ENCODE measurements at places on chromosomes 4 and X. TPM values are rescaled to one million over a fixed set of nuclear protein-coding genes. Genes with fewer than 3 reads are reported as not detected.
A peak's percentile ranks its signal among the peaks of the same experiment; 100 is the strongest.

DNA sequence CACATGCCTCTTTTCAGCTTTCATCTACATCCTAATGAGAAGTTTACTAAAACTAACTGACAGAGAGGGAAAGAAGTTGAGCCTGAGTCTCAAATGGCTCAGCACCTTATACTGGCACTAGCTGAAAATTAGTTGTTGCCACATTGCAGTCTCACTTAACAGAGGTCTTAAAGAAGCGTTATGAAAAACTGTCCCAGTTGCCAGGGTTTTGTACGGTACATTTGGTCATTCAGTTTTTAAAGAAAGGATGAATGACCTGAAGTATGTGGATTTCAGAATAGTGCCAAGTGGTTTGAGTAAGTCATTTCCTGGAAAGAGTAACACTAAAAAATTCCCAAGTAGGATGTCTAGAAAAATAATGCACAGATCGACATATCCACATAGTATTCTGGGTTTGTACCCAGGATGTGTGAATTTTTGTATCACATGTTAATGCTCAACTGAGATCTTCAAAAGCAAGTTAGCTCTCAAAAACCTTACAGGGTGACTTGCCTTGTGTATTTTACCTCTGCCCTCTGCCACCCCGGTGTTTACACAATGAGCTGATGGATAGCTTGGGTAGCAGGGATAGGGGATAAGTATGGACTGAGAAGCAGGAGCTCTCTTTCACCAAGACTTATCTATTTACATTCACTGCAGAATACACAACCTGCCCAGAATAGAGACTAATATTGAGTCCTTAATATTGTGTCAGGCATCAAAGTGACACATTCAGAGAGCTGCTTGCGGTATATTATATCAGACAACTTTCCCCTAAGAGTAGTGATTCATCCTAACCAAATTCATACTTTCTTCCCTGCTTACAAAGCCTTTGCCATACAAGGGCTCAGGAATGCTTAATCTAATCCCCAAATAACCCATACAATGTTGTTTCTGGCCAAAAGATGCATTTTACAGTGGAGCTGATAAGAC lies 1075.7 kb upstream of the PABPC4L start:
- DNase-seq = no peak

DNA sequence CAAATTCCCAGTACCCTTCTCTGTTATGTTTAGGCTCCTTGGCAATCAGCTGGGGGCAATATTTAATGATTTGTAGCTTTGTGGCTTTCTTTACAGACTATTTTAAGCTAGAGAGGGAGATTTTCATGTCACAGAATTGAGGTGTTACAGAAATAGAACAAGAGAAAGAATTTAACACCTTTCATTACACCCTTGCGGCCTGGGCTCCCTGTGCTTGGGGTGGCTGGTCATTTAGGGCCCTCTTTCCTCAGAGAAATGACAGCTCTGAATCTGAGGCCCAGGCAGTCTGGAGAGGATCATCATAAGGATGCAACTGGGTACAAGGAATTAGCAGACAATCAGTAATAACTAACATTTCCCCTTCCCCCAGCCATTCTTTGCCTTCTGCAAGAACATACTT lies 104.5 kb upstream of the INTU start:
- DNase-seq = no peak

GRCh38 chr4:33961761-33962160 lies 2282.6 kb downstream of the ARAP2 start:
- no peak for DNase-seq

Gene MMRN1
- total RNA-seq = 414 TPM

Gene ANXA10
- total RNA-seq = not detected

DNA sequence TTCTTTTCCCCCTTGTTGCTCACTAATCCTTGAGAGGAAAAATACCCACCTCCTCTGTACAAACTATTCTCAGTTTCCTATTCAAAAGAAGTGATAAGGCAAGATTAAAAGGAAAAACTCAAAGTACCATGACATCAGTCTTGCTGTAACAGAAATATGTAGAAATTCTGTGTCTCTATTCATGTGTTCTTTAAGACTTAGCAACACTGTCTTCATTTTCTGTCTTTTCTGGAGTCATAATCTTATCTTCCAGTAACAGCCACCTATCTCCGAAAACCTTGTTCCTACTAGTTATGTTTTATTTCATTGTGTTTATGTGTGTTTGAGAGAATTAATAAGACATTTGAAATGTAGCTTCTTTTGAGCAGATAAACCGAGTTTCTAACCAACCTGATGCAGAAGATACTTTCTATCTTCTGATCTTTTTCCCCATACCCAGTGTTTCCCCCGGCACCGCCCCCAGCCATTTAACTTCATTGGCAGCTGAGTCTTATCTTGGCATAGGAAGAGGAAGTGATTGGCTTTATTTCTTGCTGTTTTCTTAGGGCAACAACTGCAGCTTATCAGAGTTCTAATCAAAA lies 8.0 kb downstream of the FAM241A start:
- DNase-seq = peak; percentile 74

- no peak for DNase-seq
These were observed 798.7 kb downstream of the PCDH7 start for GRCh38 chr4:31518796-31519250.

GRCh38 chr4:173652283-173652931 lies 122.4 kb upstream of the HAND2 start:
- DNase-seq = no peak

DNA sequence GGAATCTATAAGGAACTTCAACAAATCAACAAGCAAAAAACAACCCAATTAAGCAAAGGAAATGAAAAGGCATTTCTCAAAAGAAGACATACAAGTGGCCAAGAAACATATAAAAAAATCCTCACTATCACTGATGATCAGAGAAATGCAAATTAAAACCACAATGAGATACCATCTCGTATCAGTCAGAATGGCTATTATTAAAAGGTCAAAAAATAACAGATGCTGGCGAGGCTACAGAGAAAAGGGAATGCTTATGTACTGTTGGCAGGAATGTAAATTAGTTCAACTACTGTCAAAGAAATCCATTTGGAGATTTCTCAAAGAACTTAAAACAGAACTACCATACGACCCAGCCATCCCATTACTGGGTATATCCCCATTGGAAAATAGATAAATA lies 292.4 kb upstream of the FAT1 start:
- no peak for DNase-seq

Gene NR0B1
- not detected for total RNA-seq

GRCh38 chr4:182421753-182422152 lies 178.6 kb downstream of the TENM3 start:
- DNase-seq = no peak

DNA sequence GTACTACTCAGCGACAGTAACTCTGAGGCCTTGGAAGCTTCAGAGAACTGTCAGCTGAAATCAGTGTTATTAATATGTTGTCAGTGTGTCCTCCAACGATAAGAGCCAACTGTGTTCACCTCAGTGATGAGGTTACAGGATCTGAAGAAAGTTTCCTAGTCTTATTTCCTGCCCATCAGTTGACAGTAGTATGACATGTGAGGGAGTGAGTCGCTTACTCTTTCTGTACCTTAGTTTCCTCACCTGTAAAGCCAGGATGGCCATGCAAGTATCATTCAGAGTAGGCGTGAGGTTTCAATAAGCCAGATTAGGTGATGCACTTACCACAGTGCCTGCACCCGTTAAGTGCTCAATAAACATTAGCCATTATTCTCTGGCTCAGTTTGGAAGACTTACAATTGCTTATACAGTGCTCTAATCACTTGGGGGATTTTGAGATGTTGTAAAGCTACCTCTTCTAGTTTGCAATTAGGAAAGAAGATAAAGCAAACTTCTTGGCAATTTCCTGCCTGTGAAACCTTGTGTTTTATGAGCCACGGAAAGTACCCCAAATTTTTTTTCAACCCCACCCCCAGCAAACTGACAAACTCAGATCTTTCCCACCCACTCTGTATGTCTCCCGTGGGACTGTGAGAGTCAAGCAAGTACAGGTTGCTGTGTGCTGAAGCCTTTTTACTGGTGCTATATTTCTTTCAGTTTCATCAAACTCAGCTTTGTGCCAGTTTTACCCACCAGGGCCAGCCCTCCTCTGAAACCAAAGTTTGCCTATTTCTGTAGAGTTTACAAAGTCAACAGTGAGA lies 62.2 kb downstream of the ANXA3 start:
- DNase-seq = no peak

DNA sequence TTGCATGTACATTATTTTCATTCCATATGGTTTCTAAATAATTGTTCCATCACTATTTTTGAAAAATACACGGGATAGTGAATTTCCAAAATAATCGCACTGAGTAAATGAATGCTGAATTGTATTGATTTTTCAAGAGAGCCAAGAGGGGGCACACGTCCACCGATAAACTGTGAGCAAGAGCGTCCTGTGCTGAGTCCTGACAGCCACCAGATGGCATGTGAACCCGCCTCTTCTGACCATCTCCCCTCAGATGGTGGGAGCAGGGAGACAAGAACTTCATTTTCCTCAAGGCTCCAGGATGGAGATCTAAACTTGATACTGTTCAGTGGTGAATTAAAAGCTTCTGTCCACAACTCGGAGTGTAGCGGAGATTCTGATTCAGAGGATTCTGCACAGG lies 30.6 kb upstream of the IL9R start:
- DNase-seq = no peak

- DNase-seq = peak; percentile 43
These were observed 276.1 kb downstream of the NR3C2 start for GRCh38 chr4:148166132-148166591.

Gene PRRG1
- 28.3 TPM for total RNA-seq

DNA sequence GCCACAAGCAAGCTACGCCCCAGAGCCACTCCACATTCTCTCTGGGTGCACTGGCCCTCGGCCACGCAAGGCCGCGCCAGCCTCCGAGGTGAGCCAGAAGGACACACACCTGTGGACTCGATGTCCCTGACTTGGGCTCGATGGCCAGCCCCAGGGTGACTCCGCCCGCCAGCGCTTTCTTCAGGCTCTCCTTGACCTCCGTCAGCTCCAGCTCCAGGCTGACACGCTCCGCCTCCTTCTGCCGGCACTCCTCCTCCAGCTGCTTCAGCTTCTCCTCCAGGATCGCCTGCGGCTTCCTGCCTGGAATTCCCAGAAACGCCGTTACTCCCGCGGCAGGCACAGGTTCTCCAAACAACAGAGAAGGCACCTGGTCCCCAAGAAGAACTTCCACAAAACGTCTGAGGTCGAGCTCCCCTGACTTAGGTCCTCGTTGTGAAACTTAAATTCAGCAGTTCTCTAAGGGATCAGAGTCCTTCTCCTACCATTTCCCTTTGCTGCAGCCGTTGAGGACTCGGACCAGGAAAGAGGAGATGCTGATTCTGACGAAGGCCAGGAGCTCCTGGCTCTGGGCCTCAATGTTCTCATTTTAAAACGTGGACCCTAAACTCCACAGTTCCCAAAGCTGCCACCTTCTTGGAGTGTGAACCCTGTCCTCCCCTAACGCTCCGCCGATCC lies 166.8 kb downstream of the AFAP1 start:
- DNase-seq = no peak

- no peak for DNase-seq
These were observed 1.8 kb downstream of the MAML3 start for GRCh38 chr4:140152013-140152703.

Gene SETD7
- total RNA-seq = 36.4 TPM

DNA sequence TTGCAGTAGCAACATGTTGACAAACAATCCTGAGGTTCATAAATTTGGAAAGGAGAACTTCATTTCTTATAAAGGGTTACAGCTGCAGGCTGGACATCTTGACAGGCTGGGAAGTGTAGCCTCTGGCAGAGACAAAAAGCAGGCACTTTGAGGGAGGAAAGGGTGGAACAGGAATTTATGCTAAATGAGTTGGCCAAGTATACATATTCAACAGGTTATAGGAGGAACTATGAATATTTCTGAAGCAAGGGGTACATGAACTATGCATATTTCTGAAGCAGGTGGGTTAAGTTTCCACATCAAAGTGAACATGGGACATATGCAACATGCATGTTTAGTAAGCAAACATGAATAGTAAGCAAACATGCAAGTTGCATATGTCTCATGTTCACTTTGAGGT lies 1.6 kb upstream of the ANTXR2 start:
- no peak for DNase-seq

DNA sequence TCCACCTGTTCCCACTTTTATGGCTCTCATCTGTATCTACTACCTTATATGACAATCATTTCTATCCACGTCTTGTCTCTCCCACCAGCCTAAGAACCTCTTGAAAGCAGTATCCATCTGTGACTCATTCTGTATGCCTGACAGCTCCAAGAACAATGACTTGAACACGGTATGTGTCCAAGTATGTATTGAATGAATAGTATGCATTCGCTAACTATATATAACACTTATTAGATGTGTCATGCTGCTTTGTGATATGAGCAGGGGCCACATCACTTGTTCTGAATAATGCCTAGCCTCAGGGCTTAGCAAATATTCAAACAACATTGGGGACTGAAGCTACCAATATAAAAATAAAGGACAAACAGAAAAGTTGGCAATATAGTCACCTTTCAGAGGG lies 4.9 kb downstream of the OPHN1 start:
- DNase-seq = peak; percentile 6

Gene EMCN
- total RNA-seq = 97.3 TPM

DNA sequence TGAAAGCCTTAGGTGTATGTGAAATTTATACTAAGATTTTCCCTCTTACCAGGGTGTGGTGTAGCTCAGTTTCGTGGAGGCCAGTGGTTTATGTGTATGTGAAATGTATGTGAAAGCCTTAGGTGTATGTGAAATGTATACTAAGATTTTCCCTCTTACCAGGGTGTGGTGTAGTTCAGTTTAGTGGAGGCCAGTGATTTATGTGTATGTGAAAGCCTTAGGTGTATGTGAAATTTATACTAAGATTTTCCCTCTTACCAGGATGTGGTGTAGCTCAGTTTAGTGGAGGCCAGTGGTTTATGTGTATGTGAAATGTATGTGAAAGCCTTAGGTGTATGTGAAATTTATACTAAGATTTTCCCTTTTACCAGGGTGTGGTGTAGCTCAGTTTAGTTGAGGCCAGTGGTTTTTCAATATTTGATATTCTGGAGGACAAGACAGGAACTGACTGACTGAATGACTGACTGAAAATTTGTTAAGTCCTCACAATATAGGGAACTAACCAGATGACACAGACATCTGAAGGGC lies 143.7 kb downstream of the NEXMIF start:
- DNase-seq = no peak

GRCh38 chr4:98446499-98447375 lies 185.6 kb downstream of the RAP1GDS1 start:
- no peak for DNase-seq

Measured in endothelial cell of umbilical vein (primary cell).